CD4-positive, alpha-beta T cell (primary cell): ENCODE measurements at places on chromosomes 6 and 20.

GRCh38 chr6:20715135-20715806 is 181.0 kb downstream of the CDKAL1 start:
- DNase-seq, result no peak

DNA sequence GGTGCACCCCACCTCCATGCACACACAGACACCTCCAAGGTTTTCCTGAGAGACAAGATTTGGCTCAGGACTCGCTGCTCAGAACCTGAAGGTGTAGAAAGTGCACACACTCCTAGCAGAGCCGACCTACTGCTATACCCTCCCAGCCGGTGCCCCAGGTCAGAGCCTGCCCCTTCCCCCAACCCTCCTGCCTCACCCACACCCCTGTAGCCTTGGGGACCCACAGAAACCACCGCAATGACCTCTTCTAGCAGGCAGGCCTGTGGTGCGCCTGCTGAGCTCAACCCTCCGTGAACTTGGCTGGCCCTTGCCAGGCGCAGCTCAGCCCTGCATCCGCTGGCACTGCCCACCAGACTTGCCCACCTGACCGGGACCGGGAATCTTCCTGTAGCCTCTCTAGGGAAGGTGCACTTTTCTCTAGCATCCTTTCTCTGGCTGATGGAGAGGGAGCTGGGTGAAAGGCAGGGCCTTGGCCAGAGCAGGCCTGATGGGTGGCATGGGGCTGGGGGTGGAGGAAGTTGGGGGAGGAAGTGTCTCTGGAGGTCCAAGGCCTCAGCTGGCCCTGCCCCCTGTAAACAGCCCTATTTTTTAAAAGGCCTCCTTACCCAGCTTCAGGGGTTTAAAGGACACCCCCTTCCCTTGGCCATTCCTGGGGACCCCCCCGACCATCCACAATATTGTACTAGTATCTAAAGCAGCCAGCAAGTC is 36.9 kb upstream of the SLCO4A1 start:
- no peak for DNase-seq

DNA sequence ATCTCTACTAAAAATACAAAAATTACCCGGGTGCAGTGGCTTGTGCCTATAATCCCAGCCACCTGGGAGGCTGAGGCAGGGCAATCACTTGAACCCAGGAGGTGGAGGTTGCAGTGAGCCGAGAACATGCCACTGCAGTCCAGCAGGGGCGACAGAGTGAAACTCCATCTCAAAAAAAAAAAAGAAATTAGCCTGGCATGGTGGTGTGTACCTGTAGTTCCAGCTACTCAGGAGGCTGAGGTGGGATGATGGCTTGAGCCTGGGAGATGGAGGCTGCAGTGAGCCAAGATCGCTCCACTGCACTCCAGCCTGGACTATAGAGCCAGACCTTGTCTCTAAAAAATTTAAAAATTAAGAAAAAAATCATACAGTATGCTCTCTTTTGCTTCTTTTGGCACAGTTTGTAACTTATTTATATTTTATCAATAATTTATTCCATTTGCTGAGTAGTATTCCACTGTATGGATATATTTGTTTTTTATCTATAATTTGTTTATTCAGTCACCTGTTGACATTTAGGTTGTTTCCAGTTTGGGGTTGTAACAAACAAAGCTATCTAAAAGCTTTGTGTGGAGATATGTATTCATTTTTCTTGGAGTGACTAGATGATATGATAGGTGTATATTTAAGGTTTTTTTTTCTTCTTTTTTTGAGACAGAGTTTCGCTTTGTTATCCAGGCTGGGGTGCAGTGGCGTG is 8.0 kb upstream of the MYBL2 start:
- DNase-seq, result no peak

GRCh38 chr6:2181567-2181966 is 63.8 kb downstream of the GMDS start:
- DNase-seq, result no peak

DNA sequence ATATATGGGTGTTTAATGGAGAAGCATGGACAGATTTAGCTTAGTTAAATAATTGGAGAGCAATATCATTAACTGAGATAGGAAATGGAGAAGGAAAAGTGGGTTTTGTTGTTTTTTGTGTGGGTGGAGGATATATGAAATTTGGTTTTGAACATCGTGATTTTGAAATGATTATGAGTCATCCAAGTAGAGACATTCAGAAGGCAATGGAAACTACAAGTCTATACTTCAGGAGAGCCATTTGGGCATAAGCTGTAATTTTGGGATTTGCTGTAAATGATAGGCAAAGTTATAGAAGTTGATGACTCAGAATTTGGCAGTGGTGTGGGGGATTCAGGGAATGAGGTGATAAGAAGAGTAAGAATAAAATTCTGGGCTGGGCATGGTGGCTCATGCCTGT is 27.4 kb upstream of the FAM135A start:
- DNase-seq, result no peak

- DNase-seq, result no peak
Measured at GRCh38 chr6:16519265-16520242, 241.7 kb downstream of the ATXN1 start.

DNA sequence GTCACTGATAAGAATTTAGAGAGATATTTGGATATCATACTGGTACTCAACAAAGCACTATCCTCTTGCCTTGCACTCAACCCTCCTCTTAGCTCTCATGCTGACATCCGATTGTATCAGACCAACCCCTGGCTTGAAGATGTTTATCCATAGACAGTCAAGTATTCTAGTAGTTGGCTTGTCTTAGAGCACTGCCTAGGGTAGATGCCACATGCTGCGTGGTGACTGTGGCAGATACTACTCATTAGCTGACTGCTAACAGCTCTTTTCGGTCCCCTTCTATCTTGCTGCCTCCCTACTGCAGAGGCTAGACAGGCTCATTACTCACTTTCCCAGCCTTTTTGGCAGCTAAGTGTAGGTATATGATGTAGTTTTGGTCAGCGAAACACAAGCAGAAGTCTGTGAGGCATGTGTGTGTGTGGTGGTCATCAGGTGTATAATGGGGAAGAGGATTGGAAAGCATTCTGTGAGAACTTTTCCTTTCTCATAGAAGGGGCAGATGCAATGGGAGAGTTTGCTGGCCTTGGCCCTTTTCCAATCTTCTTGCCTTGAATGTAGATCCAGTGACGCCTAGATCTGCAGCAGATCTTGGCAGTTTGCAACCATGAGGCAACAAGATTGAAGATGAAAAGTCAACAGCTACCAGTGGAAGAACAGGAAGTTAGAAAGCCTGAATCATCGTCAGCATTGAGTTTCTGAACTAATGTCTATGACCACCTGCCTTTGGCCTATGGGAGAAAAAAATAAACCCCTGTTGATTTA is 4.4 kb upstream of the IFNGR1 start:
- DNase-seq, result no peak

DNA sequence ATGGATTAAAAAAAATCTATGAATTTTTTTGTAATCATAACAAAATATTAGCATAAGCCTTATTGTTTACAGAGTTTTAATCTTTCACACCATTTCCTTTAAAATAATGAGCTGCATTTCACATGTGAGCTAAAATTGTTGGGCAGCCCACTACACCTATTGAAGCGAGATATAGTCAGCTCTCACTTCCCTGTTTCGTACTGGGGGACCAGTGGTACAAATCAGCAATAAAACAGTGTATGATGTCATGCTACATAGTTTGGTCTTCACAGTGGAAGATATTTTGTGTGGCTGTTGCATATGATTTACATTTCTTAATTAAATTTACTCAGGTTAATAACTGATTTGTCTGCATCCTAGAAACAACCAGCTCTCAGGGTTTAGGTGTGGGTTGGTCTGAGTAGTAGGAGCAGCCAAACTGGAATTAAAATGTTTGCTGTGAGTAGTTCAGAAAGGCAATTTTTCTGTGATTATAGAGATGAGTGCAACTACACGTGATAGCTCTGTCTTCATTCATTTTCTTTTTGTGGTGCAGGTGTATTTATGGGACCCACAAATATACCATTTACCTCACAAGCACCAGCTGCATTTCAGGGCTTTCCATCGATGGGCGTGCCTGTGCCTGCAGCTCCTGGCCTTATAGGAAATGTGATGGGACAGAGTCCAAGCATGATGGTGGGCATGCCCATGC is 99.3 kb downstream of the B3GAT2 start:
- no peak for DNase-seq

DNA sequence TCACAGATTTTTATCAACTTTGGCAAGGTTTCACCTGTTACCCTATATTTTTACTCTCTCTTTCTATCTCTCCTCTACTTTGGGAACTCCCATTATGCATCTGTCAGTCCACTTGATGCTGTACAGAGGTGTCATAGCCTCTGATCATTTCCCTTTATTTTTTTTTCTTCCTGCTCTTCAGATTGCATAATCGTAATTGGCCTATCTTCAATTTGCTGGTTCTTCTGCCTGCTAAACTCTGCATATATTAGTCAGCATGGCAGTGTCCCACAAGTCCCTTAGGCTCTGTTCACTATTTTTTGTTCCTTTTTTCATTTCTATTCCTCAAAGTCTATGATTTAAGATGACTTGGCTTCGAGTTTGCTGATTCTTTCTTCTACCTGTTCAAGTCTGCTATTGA is 44.7 kb upstream of the MICB start:
- no peak for DNase-seq
